Prostate gland (tissue), 2 donors: ENCODE measurements at places on chromosomes 5 and 9. TPM values are rescaled to one million over a fixed set of nuclear protein-coding genes. Genes with fewer than 3 reads are reported as not detected.

Gene ABO
- 3.5 TPM for total RNA-seq

DNA sequence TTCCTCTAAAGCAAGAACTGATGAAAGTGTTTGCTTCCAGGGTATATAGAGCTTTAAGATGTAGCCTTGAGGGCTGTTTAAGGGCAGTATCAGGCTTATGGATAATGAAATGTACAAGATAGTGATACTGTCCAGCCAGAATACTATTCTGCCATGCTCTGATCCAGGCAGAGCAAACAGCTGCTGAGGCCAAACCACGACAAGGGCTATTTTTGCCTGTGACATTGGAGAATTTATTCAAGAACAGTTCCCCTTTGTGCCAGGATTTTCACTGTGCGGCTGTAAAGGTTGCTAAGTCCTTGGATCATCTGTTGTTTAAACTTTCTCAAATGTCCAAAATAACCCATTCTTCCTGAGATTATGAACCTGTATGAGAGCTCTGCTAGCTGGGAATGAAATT is 70.4 kb downstream of the OTP start:
- no peak for DNase-seq

Gene IL31RA
- 2.1 TPM for total RNA-seq

Gene CCDC192
- total RNA-seq: not detected

Gene TMEM171
- total RNA-seq: not detected

GRCh38 chr5:21688655-21689054 is 1164.5 kb downstream of the CDH12 start:
- DNase-seq: no peak

DNA sequence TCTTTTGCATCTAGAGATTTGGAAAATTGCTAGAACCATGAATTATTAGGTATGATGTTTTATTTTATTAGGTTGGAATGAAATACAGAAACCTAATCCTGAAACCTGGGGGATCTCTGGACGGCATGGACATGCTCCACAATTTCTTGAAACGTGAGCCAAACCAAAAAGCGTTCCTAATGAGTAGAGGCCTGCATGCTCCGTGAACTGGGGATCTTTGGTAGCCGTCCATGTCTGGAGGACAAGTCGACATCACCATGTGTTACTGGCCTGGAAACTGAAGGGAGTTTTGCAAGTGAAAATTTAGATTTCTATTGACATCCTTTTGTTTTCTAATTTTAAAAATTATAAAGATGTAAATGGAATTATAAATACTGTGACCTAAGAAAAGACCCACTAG is 100.7 kb downstream of the NLN start:
- DNase-seq: no peak

- no peak for DNase-seq
Observed at GRCh38 chr9:133374612-133375115, 1.2 kb downstream of the SURF4 start.

GRCh38 chr5:79301046-79301712 is 65.2 kb downstream of the JMY start:
- DNase-seq: no peak

- DNase-seq: peak; percentile 26
Observed at GRCh38 chr5:142290577-142291299, 34.1 kb downstream of the SPRY4 start.

- DNase-seq: no peak
Observed at GRCh38 chr5:133890314-133890713, 78.1 kb downstream of the C5orf15 start.

DNA sequence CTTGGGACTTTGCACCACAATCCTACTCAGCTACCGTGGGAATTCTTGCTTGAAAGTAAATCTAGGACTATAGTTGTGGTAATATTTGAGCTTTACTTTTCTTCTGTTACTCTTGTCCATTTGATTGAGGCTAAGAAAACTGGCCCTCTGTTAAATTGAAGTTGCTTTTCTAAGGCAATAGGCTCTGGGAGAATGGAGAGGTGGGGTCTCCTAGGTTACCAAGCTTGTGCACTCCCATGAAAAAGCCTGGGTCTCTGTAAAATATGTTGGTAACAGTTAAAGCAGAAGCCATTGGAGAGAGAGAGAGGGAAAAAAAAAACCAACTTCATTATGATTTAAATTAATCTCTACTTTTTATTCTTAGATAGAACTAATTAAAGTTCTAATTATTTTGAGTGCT is 68.6 kb downstream of the RAI14 start:
- DNase-seq: no peak

DNA sequence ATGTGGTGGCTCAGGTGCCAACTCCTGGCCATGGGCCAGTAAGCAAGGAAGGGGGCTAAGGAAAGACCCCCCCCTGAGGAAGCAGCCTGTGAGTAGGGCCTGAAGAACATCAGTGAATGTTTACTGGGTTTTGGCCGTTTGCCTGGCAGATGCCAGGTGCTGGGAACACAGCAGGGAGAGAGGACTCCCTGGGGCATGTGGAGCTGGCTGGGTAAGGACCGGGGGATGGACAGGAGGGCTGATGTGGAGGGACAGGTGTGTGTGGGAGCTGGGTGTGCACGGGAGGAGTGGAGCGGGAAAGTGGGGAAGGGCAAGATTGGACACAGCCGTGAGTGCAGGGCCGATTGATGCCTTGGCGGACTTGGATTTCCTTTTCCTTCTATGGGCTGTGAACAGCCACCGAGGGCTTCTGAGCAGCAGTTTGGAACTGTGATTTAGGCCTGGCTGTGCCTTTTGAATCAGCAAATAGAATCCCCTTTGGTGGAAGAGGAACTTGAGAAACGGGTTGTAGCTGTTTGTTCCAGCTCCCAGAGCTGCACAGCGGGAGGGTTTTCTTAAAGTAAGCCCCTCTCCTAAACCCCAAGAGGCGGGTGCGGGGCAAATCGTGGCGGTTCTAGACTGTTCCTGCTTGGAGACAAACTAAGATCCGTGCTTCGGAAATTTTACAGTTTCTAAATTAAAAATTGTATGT is 3.1 kb downstream of the HMCN2 start:
- DNase-seq: no peak

DNA sequence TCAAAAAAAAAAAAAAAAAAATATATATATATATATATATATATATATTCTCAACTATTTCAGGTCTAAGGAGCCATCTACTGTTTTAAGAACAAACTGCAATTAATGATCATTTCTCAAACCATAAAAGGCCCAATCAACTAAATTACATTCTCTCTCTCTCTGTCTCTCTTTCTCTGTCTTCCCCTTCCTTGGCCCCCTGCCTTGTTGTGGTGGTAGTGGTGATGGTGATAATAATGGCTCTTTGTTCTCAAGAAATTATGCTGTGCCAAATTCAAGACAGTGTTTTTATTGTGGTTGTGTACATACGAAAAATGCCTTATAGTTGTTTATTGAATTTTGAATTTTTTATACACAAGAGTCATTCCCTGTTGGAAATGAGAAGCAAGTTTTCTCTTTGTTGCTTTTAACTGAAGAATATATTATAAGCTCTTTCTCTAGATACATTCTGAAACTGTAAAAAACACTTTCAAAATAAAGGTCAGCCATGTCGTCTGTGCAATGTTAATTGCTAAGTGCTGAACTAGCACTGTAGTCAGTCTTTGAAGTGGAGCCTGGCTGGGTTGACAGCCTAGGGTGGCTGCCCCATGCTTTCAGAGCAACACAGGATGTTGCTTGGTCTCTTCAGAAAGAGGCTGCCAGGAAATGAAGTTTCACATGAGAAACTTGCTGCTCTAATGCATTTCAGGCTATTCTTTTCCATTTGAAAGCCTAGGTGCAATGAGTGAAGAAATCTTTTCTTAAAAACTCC is 96.0 kb downstream of the HINT1 start:
- DNase-seq: no peak

Gene CD72
- total RNA-seq: 3.2 TPM

- no peak for DNase-seq
Observed at GRCh38 chr5:1827025-1827885, 26.0 kb downstream of the NDUFS6 start.

DNA sequence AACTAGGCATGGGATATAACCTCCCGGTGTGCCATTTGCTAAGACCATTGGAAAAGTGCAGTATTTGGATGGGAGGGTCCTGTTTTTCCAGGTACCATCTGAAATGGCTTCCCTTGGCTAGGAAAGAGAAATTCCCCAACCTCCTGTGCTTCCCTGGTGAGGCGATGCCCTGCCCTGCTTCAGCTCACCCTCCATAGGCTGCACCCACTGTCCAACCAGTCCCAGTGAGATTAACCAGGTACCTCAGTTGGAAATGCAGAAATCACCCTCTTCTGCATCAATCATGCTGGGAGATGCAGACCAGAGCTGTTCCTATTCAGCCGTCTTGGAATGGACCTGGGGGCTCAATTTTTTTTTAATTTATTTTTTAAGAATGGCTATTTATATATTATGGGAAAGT is 254.8 kb downstream of the SGCD start:
- DNase-seq: no peak

DNA sequence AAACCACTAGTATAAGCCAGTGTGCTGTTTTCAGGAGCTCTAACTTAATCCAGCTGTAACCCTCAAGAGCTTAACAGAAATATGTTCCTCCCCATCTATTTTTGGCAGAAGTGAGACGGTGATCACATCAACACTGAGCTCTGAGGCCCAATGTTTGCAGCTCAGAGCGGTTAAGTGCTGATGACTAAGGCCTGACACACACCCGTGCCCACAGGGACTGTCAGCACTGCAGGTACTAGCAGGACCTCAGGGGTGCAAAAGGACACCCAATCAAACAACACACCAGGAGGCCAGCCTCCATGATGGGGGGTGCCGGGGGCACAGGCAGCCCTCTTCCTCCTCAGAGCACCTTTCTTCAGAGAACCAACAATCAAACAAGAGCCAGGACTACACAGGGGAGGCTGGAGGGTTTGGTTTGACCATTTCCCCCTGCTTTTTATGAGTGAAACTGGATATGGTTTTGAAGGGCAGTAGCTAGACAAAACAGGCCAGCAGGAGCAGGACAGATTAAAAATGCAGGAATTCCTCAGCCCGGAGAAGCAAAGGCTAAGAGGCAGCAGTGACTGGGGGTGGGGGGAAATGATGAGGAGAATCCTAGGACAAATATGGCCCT is 61.3 kb downstream of the RAPGEF1 start:
- DNase-seq: peak; percentile 58

GRCh38 chr9:3608011-3608410 is 82.2 kb upstream of the RFX3 start:
- no peak for DNase-seq

Gene SLC36A3
- total RNA-seq: not detected

DNA sequence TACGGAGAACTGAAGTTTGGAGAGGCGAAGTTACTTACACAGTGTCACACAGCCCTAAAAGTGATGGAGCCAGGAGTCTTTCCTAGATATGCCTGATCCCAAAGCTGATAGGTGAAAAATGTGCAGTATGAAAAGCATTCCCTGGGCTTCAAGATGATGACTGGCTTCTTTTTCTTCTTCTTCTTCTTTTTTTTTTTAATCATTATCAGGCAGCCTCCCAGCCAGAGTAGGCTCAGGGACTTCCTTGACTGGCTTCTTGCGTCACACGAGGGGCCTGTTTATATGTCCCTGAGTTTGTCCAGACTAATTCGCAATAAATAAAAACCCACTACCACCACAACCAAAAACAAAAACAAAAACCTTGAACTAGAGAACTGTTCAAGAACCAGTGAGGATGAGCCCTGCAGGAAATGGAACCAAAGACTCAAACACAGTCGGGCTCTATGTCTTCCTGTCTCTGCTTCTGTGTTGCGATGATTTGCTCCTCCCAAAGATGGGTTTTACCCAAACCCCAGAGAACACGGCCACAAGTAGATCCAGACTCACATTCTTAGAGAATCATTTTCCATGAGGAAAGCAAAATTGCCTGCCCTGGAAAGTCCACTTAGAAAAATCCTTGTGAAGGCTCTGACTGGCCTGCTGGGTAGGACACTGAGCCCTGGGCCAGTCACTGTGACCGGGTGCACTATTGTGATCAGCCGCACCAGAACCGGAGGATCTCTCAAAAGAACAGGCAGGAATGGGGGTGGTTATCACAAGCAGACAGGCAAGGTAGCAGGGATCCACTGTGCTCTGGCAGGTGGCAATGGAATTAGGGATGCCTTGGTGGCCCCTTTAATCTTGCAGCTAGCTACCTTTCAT is 38.0 kb upstream of the ADAM19 start:
- no peak for DNase-seq

GRCh38 chr9:128551657-128552152 is 682 bp upstream of the SPTAN1 start:
- DNase-seq: no peak

Gene CDC14B
- total RNA-seq: 27.0 TPM

Gene PCDHGB7
- 7.0 TPM for total RNA-seq

- no peak for DNase-seq
Observed at GRCh38 chr5:168660691-168661090, 81.5 kb upstream of the PANK3 start.

- no peak for DNase-seq
Observed at GRCh38 chr9:7936163-7936562, 136.6 kb upstream of the DMAC1 start.

DNA sequence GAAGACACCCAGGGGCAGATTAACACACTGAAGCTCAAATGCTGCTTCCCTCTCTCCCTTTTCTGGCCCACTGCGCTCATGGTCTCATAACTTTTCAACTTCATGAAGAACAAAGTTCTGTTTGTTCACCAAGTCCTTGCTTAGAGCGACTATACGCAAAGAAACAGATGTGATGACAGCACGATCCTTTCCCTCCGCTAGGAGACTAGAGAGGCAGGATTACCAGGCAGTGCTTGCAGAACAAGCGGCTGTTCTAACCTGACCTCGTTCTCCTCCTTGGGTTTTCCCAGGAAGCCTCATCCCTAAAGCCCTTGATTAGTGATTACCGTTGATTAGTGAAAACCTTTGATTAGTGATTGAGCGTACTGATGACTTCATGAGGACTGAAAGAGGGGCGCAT is 649.9 kb downstream of the IRX1 start:
- no peak for DNase-seq

Gene NFX1
- total RNA-seq: 30.8 TPM

Gene TEX48
- total RNA-seq: not detected

GRCh38 chr9:115213818-115214334 is 95.9 kb upstream of the TNC start:
- DNase-seq: no peak

- DNase-seq: no peak
Observed at GRCh38 chr5:91212714-91213092, 170.4 kb downstream of the ARRDC3 start.

DNA sequence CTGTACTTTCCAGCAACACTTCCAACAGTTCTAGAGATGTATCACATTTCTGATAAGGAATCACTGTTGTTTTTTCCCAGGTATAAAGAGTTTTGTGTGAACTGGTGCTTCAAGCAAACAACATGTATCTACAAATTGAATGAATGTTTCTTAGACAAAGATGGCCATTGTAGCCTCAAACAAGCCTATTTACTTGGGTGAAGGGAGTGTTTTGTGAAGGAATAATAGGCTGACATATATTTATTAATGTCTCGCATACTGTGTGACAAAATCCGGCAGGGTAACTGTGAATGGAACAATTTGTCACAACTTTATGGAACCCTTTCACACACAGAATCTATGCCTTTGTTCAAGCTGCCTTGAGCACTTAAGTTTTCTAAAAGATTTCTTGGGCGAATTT is 24.8 kb upstream of the DAB2 start:
- DNase-seq: no peak

Gene SLC6A3
- total RNA-seq: 4.6 TPM

Gene C7
- 68.2 TPM for total RNA-seq

- no peak for DNase-seq
Observed at GRCh38 chr5:177355868-177356168, 1.9 kb upstream of the RGS14 start.
